ENCODE measurements at places on chromosomes 12 and 14.

- no peak overlapping the region for H3K4me3 ChIP-seq
- H3K4me1 ChIP-seq, result no peaks in the 10 kb centered on the region
- H3K27me3 ChIP-seq, result no peaks in the 10 kb centered on the region
- no peak for DNase-seq
- H3K27ac ChIP-seq, result no peak overlapping the region
Measured at GRCh38 chr12:30304528-30304927, 391.1 kb downstream of the IPO8 start.

GRCh38 chr12:47551426-47551851 is 154.4 kb downstream of the RPAP3 start:
- no peaks in the 10 kb centered on the region for H3K36me3 ChIP-seq
- H3K4me3 ChIP-seq, result no peak overlapping the region
- H3K27me3 ChIP-seq, result peaks cover 38% of the 10 kb centered on the region
- no peak overlapping the region for H3K27ac ChIP-seq
- DNase-seq, result no peak

DNA sequence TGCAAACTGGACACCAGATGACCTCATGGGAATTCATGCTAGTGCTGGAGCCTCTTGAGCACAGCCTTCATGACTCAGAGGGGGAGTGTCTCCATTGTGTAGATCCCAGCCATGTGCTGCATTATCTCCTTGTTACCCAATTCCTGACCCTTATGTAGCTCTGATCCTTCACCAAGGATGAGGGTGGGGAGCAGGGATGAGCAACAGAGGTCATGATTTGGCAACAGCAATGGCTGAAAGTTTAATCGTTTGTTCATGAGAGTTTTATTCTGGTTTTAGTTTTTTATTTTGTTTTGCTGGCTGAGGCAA is 9.5 kb upstream of the BDKRB1 start:
- H3K36me3 ChIP-seq, result no peaks in the 10 kb centered on the region
- H3K4me1 ChIP-seq, result no peaks in the 10 kb centered on the region
- no peak overlapping the region for H3K4me3 ChIP-seq
- no peak overlapping the region for H3K27ac ChIP-seq
- DNase-seq, result no peak

DNA sequence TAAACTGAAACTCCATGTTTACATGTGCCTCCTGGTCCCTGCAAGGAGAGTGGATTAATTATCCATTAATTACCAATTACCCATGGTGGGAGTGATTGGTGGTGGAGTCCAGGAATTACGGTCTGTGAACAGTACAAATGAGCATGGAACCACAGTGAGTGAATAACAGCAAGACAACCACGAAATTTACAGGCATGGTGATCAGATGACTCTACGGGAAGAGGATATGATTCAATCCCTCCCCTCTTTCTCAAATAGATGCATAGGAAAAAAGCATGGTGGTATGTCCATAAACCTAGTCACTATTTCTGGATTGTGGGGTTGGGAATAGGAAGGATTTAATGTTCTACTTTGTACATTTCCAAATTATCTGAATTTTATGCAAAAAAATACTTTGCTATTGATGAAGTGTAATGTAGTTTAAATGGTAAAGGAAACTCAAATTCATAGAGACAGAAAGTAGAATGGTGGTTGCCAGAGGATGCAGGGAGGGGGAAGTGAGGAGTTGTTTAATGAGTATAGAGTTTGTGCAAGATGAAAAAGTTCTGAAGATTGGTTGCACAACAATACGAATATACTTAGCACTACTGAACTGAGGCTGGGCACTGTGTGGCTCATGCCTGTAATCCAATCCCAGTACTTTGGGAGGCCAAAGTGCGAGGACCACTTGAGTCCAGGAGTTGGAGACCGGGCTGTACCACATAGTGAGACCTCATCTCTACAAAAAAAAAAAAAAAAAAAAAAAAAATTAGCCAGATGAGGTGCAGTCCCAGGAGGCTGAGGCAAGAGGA is 41.2 kb upstream of the C12orf75 start:
- peaks cover 4% of the 10 kb centered on the region for H3K27me3 ChIP-seq
- no peak overlapping the region for H3K27ac ChIP-seq
- H3K4me3 ChIP-seq, result no peak overlapping the region
- H3K36me3 ChIP-seq, result no peaks in the 10 kb centered on the region

GRCh38 chr14:87745507-87746118 is 247.4 kb downstream of the GALC start:
- no peaks in the 10 kb centered on the region for H3K4me1 ChIP-seq
- no peaks in the 10 kb centered on the region for H3K27me3 ChIP-seq
- H3K4me3 ChIP-seq, result no peak overlapping the region
- no peak overlapping the region for H3K27ac ChIP-seq

- H3K4me3 ChIP-seq, result no peak overlapping the region
- H3K27me3 ChIP-seq, result no peaks in the 10 kb centered on the region
- H3K4me1 ChIP-seq, result peaks cover 17% of the 10 kb centered on the region
- H3K27ac ChIP-seq, result no peak overlapping the region
- peaks cover 12% of the 10 kb centered on the region for H3K36me3 ChIP-seq
Measured at GRCh38 chr12:65232476-65233077, 45.9 kb upstream of the MSRB3 start.

DNA sequence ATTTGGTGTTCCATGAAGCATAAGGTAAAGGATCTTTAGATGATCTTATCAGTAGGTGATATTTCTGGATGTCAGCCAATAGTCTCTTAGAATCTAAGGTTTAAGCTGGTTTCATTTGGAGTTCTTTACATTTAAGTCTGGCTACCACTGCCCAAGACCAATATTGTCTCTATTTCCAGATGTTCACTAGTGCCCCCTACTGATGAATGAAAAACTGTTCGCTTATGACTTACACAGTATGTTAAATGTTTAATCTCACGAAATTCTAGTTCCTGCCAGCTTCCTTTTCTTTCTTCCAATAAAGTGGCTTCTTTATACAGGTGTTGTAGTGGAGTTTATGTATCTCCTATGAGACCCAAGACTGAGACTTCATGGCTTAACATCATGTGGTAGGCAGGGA is 31.8 kb upstream of the MIS18BP1 start:
- DNase-seq, result no peak
- no peaks in the 10 kb centered on the region for H3K36me3 ChIP-seq
- peaks cover 38% of the 10 kb centered on the region for H3K27me3 ChIP-seq
- H3K4me3 ChIP-seq, result no peak overlapping the region
- no peak overlapping the region for H3K27ac ChIP-seq

DNA sequence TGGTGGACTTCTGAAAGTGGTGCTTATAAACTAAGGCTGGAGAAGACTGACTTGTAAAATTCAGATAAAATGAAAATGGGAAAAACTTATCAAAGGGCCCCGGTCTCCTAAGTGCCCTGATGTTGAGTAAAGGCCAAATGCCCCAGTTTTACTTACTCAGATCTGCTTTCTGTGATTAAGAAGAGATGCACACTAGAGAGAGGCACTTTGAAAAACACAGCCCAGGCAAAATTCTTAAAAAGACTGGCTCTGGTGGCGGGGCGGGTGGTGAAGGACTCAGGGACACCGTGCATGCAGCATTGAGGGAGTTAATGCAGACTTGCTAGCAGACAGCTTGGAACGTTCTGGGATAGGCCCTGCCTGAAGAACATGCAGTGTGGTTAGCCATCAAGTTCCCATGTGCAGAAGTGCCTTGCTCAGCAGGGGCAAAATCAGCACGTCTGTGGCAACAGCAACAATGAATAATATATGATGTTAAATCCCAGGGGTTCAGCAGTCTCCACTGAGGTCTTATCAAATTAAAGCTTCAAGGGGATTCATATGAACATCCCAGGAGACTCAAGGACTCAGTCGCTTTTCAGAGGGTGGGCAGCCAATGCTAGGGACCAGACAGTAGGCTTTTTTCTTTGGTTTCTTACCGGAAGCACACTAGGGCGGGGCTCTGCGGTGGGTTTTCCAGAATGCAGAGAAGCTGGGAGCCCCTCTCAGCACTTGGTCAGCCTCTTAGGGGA is 105.0 kb downstream of the DAD1 start:
- no peak overlapping the region for H3K27ac ChIP-seq
- H3K4me3 ChIP-seq, result peak overlapping the region; percentile 51
- DNase-seq, result no peak
- peaks cover 10% of the 10 kb centered on the region for H3K36me3 ChIP-seq
- no peaks in the 10 kb centered on the region for H3K4me1 ChIP-seq
- H3K27me3 ChIP-seq, result no peaks in the 10 kb centered on the region

Data from central memory CD8-positive, alpha-beta T cell (primary cell).